MV-4-11 (cell line): ENCODE measurements at places on chromosomes 11 and 22.

- DNase-seq = no peak
Observed at GRCh38 chr11:46895821-46896220, 22.5 kb downstream of the LRP4 start.

GRCh38 chr11:112016765-112017376 lies 8.3 kb upstream of the DLAT start:
- DNase-seq = peak; percentile 72

- DNase-seq = no peak
Observed at GRCh38 chr22:28116219-28116673, 197.2 kb upstream of the PITPNB start.

- no peak for DNase-seq
Observed at GRCh38 chr22:49398115-49398514, 429.6 kb downstream of the BRD1 start.

DNA sequence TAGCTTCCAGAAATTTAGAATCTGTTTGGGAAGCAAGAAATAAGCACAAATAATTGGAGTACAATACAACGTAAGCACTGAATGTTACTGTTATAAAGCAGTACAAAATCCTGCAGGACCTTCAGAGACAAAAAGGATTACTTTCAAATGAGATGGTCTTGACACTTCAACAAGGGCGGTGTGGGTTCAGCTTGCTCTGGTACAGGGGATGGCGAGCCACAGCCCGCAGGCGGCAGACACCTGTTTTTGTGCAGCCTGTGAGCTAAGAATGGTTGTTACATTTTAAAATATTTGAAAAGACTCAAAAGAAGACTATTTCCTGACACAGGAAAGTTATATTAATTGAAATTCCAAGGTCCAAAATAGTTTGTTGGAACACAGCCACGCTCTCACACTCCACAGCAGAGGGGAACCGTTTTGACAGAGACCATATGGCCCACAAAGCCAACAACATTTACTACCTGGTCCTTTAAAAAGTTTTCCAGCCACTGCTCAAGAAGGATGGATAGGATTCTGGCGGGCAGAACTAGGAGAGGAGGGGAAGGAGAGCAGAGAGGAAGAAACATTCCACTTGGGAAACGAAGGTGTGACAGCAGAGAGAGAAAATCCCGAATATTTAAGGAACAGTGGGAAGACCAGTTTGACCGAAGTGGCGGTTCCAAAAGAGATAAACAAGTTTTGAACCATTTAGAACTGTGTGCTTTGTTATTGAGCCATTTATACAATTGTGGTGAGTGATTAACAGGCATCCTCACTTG lies 6.3 kb downstream of the PRDM10 start:
- no peak for DNase-seq

DNA sequence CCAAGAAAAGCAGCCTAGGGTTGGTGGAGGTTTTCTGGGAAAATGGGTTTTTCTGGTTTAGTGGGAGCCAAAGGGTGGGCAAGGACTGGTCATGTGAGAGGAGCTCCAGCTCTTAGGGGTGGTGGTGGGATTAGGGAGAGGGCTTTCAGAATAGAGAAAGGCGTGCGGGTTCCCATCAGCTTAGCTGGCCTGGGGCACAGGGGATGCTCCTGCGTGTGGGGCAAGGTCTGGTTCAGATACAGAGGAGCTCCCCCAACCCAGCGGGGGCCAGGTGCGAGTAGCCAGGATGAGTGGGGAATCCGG lies 644 bp downstream of the TMEM134 start:
- no peak for DNase-seq

GRCh38 chr11:85914425-85914824 lies 59.2 kb downstream of the CCDC83 start:
- peak; percentile 42 for DNase-seq

DNA sequence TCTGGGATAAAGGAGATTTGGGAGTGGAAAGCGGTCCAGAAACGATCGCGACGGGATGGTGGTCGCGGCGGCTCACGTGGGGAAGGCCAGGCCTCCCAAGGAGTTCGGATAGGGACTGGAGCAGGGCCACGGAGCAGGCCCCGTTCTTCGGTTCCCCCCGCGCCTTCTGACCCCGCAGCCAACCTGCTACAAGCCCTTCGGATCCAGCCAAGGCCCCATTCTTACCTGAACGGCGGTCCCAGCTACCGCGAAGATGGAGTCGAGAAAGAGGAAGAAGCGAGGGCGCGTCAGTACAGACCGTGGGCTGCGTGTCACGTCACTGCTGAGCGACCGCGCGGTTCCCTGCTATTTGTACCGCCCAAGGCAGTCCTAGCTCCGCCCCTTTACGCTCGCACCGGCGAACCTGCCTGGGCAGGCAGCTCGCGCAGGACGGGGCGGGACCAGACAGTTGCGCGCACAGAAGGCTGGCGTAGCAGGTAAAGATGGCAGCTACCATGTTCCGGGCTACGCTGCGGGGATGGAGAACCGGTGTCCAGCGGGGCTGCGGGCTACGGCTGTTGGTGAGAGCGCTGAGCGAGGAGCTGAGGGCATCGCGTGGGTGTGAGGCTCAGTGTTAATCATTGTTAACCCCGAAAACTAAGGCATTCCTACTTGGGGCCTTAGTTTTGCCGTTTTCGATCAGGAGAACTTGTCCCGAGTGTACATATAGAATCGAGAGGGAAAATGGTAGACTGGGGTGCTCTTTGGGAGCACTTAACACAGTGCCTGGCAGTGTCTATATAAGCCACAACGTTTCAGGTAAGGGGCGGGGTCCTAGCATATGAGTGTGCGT lies at the start of the genes FAU and MRPL49:
Gene FAU (minus strand): TSS at position 270 of the 832 bp plus-strand sequence. CDS start 321 bp downstream, outside the sequence.
Gene MRPL49 (plus strand): TSS at position 457 of the 832 bp plus-strand sequence. CDS start 26 bp downstream, at position 483.
- DNase-seq = peak; percentile 98

- DNase-seq = no peak
Observed at GRCh38 chr11:100467821-100468508, 219.1 kb upstream of the ARHGAP42 start.

DNA sequence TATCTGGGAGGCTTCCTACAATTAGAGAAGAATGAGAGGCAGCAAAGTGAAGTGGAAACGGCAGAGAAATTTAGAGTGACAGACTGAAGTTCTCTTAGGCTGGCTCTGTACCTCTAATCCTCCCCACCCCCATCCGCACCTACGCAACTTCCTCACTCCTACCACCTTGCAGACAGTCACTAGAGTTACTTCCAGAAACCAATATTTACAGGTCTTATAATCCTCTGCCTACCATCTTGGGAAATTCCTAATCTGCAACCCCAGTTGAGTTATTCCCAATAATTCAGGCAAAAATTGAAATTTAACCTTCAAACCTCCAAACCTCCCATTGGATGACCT lies 71.7 kb downstream of the PAK1 start:
- DNase-seq = no peak

DNA sequence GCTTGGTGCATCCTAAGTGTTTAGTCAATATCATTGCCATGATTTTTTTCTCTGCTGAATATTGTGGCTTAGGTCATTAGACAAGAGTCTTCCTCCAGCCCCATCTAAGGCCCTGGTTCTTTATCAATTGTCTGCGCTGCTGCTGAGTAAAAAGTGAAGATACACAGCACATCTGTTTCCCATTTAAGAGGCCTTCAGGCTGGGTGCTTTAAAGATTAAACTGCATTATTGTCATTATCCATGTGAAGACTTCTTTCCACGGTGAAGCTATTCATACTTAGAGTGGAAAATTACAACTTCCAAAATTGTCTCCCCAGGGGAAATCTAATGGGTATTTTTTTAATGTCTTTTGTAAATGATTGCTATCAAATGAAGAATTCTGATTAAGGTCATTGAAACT lies 719.8 kb upstream of the LRRC4C start:
- DNase-seq = no peak

GRCh38 chr11:84136926-84137325 lies 850.8 kb upstream of the CCDC90B start:
- no peak for DNase-seq

GRCh38 chr11:64409278-64409677 lies 50.3 kb downstream of the RPS6KA4 start:
- no peak for DNase-seq

- no peak for DNase-seq
Observed at GRCh38 chr22:38144025-38144405, 33.5 kb upstream of the BAIAP2L2 start.

DNA sequence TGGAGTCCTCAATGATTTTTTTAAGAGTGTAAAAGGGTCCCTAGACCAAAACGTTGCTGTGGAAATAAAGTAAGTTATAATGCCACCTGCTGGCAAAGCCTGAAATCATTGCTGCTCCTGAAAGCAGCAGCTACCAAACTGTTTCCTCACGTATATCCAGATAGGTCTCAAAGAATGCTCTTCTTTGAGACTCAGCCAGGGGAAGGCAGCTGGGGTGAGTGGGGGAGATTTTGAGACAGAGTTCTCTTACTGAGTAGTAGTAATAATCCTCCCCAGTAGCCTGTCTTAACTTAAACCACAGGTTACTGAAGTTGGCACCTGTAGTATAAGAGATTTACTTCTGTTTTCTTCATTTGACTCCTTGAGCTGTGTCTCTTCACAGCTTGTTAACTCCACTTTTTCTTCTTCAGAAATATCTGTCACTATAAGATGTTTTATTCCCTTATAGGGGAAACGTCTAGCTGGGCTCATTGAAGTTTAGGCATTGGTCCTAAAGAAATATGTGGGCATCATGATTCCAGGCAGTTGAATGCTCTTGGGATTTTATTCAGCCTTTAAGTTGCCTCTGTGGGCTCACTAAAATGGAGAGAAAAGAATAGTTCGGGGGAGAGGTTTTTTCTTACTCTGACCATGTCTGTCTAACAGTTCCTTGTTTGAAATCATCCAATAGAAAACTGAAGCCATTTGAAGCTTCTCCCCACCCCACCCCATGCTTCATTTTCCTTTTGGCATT lies 77.9 kb downstream of the BTBD10 start:
- peak; percentile 27 for DNase-seq

GRCh38 chr22:23784215-23784732 lies 2.5 kb upstream of the SMARCB1 start:
- peak; percentile 76 for DNase-seq

- DNase-seq = no peak
Observed at GRCh38 chr11:33598426-33599069, 102.1 kb downstream of the C11orf91 start.

DNA sequence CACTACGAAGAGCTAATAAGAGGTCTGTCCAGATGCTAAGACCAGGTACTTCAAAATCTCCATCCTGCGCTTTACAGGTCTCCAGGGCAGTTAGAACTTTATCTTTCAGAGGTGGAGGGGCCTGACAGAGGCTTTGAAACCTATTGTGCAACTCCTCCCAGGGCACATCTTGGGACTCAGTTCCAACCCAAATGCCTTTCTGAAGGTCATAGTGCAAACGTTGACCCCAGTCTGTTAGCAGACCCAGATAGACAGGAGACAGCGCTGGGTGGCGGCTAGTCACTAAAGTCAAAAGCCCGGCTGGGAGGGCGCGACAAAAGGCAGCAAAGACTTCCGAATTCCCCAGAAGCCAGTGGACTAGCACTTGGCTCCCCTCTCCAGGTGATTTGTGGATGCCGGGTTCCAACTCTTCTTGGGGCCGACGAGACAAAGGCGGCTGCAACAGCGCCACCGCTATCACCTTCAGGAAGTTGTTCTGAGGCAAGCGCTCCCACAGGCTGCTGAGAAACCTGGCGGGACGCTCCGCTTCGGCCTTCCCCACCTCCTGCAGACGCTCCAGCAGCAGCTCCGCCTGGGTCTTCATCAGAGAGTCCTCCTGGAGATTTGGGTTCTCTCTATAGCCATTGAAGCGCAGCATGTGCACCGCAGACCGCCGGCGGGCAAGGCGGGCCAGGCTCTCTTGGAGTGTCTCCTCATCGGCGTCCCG lies 728 bp downstream of the FANCF start:
- peak; percentile 54 for DNase-seq

- DNase-seq = peak; percentile 4
Observed at GRCh38 chr11:94884376-94884775, 89.0 kb downstream of the CWC15 start.

DNA sequence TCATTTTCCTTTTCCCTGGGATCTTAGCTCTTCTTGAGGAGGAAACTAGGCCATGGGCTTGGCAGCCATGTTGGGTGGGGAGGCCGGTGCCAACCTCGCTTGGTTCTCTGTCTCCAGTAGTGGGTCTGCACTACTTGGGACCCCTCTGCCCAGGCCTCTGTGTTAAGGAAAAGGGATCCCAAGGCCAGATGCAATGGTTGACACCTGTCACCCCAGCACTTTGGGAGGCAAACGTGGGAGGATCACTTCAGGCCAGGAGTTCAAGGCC lies 1.9 kb upstream of the ZDHHC8 start:
- DNase-seq = no peak
